ENCODE measurements at places on chromosomes 11 and 22.
A peak's percentile ranks its signal among the peaks of the same experiment; 100 is the strongest.

DNA sequence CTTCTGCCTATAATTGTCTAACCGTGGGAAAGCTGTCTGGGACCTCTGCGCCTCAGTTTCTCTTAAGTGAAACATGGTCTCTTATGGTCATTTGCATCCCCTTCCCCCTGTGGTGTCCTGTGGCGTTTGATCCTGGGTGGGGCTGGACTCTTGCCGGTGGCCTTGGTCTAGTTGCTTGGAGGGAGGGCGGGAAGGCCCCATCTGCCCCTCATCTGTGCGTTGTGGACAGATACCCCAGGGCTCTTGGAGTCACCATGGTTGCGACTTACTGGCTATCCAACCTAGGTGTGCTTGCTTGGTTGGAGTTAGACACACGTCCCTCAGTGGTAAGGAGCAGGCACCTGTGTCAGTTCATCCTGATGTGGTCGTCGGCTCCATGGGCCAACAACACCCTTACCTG lies 15.2 kb downstream of the SHANK3 start:
- no peak for DNase-seq

- no peak for DNase-seq
Measured at GRCh38 chr11:48154151-48154550, 62.5 kb upstream of the OR4B1 start.

GRCh38 chr11:121367001-121367843 lies 74.7 kb downstream of the SC5D start:
- DNase-seq = peak; percentile 74

- no peak for DNase-seq
Measured at GRCh38 chr11:77014669-77015068, 19.5 kb upstream of the B3GNT6 start.

GRCh38 chr11:79708319-79708932 lies 267.6 kb upstream of the TENM4 start:
- DNase-seq = no peak

GRCh38 chr11:35845860-35846259 lies 98.0 kb upstream of the LDLRAD3 start:
- DNase-seq = no peak

DNA sequence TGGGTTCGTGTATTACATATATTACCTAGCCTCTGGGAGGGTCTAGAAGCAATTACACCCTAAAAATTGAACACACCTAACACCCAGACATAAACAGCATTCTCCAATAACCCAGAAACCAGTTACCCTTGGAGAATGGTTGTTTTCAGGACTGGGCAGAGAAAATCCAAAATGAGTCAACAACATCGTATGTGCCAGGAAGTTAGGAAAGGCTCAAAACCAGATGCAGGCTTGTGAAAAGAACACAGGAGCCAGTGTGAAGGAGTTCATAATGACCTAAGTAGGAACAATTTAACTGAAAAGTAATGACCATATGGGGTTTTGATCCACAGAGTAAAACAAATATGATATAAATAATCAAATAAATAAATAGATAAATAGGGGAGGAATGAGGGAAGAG lies 5.1 kb upstream of the CLPB start:
- no peak for DNase-seq

DNA sequence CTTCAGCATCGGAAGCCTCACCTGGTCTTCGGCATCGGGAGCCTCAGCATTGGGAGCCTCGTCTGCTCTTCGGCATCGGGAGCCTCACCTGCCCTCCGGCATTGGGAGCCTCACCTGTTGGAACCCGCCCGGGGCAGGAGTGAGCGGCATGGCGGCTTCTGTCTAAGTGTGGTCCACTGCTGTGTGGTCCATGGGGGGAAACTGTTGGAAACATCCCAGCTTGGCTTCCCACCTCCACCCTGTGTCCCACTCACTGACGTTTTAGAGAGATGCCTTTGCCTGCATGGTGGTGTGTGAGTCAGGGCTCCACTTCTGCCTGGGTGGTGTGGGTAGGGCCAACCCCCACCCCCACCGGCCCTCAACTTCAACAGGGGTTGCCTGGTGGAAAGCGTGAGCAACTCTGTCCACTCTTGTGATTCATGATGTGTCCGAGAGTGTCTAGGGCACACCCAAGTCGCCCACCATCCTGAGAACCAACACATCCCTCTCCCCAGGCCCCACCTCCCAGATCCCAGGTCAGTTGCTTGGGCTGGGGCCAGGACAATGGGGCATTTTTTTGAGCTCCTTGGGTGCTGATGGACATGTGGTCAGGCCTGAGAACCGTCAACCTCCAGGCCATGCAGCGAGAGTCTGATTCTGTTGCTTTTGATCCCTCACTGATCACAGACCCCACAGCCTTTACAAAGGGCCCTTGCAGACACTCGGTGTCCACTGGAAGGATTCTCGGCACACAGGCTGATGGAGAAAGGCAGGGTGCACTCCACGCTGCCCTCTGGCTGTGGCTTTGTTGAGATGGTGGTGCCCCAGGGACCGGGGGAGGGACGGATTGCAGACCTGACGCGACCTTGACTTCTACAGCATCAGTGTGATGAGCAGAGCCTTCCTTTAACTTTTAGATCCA lies 406.7 kb downstream of the TBC1D22A start:
- DNase-seq = no peak

- DNase-seq = no peak
Measured at GRCh38 chr11:72069787-72070251, 10.5 kb downstream of the NUMA1 start.

DNA sequence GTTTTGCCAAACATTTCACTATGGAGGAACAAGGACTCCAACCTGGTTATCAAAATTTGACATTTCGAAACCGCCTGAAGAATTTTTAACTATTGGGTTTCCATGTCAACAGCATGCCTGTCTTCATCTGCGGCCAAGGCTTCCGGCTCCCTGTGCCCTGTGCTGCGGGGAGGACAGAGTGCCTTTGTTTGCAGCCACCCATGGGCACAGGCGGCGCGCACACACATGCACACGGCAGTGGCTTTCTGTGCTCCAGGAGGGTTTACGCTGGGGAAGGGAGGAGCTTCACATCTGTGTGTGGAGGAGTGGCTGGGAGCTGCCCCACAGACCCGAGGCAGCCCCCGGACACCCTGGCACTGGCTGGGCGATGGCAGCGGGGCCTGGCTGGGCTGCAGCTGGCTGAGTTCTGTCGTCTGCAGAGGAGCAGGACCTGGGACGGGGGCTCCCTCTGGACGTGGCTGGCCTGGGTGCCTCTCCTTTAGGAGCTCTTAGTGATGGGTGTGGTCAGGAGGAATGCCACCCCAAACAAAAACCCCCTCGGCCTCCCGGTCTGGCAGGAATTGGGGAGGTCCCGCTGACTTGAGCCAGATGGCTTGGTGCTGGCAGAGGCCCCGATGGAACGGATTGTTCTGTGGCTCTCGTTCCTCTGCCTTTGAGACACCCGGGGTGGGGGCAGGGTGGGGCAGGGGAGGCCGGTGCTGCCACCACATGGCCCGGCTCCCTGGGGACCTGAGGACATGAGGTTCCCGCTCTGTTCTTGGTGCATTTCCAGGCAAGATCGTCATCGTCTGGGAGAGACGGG lies 1290.9 kb downstream of the BRD1 start:
- no peak for DNase-seq

DNA sequence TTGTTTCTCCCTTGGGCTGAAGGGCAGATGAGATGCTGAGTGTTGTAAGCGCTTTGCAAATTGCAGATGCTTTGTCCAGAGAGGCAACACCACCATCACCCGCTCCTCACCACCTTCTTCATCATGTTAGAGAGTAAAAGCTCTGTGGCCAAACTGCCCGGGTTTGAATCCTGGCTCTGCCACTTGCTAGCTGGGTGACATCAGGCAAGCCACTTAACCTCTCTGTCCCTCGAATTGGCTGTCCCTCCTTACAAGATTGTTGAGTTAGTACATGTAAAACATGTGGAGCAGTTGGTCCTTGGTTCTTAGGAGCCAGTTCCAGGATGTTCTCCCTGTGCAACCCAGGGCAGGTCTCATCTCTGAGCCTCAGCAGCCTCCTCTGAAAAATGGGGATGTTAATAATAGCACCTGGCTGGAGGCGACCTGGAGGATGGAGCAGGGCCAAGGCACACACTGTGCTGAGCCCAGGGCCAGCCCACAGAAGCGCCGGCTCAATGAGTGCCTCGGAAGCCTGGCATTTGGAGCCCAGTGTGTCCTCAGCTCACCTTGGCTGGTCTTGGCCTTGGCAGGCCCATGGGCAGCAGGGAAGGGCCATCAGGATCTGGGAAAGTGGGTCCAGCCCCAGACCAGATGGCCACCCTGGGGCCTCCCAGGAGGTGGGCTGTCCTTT lies 10.5 kb downstream of the C11orf86 start:
- DNase-seq = no peak

DNA sequence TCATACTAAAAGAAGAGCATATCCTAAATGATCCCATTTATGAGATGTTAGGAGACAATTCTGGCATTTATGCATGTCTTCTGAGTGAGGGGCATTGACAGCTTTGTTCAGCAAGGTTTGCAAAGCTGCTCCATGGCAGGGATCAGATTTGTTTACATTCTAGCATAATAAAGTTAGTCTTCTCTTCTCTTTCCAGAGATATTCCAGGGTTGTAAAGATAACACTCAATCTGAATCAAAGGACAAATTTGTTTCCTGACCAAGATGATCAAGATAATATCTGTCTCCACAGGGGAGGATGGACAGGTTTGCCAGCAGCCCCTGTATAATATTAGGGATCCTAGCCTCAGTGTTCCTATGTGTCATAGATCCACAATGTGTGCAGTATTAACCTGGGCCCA lies 77.5 kb upstream of the ZC3H12C start:
- DNase-seq = no peak

DNA sequence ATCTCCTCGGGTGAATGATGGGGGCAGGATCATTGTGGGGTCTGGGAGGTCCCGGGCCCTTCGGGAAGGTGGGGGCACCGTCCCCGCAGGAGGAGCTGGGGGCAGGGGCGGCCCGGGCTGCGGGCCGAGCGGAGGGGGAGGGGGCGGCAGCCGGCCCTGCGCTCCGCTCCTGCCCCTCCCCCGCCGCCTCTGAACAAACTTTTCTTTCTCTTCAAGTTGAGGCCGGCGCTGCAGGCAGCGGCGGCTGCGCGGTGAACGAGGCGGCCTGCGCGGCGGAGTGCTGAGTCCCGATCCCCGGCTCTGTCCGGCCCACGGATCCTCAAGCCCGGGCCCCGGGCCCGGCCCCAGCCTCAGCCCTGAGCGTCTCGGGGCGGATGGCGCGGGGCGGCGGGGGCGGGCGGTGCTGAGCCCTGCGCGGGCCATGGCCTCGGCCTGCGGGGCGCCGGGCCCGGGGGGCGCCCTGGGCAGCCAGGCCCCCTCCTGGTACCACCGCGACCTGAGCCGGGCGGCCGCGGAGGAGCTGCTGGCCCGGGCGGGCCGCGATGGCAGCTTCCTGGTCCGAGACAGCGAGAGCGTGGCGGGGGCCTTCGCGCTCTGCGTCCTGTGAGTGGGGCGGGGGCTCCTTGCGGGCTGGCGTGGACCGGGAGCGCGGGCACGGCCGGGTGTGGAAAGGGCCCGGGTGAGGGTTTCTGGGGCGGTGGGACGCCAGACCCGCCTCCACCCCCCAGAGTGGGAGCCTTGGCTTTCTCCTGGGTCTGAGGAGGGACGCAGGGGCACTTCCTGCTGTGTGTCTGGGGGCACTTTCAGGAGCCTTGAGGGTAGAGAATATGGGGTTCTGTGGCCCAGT lies at the start of gene INPPL1:
TSS of gene INPPL1 (plus strand) at position 204 of the 847 bp plus-strand sequence. CDS start at position 422, 218 bp downstream.
- DNase-seq = no peak
